Renal cortex interstitium (tissue), 15 donors: ENCODE measurements at places on chromosomes 1 and 21.

- no peak for DNase-seq
Measured at GRCh38 chr1:2160451-2161300, 33.9 kb downstream of the FAAP20 start.

GRCh38 chr21:25369524-25370300 lies 237.6 kb downstream of the MRPL39 start:
- DNase-seq = no peak

- DNase-seq = no peak
Measured at GRCh38 chr1:179490611-179491010, 85.1 kb downstream of the NPHS2 start.

DNA sequence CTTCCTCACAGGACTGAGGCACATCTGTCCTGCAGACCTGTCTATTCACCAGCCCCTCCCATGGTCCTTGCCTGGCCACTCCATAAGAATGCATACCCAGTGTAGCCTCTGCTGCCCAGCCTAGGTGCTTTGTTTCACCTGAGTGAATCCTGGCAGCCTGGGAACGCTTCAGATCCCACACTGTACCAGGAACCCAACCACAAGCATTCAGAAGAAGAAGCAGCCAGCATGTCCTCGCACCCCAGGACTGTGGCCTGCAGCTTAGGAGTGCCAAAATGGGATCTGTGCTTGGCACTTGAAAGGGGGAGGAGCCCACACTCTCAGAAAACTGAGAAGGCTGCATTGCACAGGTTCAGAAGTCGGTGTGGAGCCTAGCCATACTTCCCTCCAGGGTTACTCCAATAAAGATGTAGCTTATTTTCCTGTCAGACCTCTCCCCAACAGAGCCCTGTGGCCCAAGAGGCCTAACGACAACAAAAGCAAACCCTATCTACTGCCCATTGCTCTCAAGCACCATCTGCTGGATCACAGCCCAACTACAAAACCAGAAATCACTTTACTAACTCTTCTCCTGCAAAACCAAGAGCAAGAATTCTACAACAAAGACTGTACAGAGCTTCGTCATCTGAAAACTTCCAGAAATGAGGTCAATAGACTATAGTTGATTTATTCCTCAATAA lies 923.1 kb upstream of the NEGR1 start:
- no peak for DNase-seq

DNA sequence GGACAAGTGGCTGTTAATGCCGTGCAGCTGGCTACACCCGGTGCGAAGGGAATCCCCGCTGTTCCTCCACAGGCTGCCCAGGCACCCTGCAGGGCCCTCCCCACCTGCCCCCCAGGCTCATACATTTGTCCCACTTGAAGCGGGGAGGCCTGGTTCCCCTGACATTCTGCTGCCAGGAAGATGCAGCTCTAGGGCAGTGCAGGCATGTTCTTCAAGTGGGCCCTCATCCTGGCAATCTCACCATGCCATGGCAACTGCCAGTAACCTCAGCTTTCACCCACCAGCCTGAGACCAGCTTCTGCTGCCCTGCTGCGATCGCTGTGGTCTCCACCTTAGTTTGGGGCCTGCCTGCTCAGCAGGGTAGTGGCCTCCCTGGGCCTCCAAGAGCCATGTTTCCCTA lies 151.9 kb upstream of the COL6A1 start:
- no peak for DNase-seq

DNA sequence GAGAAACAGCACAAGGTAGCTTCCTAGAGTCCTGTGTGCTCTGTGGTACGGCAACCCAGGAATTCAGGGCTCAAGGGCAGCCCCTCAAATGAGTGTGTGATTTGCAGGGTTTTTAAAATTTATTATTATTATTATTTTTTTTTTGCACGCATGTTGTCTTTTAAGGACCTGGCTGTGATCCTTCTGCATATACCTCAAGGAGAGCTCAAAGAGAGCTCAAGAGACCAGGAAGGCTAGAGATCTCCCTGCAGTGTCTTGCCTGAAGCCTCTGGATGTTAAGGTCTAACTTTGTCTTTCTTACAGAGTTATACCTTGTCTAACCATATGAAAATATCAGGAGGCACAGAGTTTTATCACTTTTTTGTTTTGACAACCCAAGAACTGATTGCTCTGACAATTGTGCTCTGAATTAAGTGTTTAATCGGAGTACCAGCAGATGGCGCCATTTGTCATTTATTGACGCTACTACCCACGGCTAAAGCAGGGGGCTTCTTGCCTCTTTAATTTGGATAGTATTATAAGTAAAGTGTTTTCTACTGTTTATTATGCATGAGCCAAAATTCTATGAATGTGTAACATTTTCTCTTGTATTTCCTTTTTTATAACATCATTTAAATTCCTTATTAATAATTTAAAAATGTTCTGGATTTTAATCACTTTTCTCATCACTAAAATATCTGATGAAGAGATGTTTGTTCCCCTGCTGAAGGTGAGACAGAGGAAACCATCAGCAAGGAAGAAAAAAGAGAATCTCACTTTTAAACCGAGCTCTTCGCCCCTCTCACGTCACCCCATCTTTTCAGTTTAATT lies 35.8 kb upstream of the LMO4 start:
- peak; percentile 62 for DNase-seq

DNA sequence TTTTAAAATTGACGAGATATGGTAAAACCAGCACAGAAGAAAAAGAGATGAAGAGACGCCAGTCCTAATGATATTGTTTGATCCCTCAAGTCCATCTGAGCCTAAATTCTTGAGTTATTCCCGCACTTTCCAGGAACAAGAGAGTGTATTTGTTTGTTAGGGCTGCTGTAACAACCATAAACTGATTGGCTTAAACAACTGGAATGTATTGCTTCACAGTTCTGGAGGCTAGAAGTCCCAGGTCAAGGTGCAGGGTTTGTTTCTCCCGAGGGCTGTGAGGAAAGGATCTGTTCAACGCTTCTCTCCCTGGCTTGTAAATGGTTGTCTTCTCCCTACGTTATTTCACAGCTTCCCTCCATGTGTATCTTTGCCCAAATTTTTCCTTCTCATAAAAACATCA lies 7.8 kb upstream of the EXO1 start:
- no peak for DNase-seq

DNA sequence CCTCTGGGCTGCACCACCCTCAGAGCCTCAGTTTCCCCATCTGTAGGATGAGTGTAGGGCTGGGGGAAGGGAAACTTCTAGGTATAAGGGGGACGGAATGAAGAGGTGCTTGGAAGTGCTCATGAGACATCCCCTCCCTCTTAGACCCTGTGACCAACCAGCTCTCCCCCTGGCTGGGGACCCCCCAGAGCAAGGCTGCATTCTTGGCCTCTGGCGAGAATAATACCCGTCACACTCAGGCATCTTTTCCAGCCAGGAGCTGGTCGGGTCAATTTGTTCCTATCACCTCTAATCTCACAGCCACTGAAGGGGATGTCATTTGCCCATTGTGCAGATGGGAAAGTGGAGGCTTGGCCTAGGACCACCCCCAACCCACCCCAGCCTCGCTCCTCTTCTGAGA lies 443.0 kb downstream of the PTPRU start:
- no peak for DNase-seq

DNA sequence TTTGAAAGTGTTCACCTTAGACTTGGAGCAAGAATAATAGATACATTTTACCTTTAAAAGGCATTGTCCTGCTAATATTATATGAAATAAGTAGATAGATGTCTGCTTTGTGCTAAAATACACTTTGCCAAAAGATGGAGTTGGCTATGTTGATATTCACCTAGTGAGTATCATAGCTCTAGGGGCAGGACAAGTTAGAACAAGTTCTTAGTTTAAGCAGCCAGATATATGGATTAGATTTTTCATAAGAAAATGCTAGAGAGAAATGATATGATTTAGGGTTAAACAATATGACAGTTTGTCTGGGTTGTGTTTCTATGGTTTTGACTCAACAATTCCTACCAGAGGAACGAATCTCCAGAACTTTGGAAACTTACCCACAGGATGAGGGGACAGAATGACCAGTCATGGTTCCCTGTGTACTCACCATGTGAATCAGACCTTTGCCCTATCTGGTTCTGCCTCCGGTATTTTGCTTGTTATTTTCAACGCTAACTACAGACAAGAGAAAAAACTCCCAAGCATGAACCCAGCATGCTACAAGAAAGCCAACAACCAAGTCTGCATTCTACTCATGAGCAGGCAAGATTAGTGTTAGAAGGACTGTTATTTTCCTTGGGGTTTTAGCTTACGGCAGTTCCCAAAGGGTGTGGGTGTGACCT lies 1.7 kb downstream of the F5 start:
- no peak for DNase-seq

- no peak for DNase-seq
Measured at GRCh38 chr1:96872757-96873156, 151.2 kb downstream of the PTBP2 start.

DNA sequence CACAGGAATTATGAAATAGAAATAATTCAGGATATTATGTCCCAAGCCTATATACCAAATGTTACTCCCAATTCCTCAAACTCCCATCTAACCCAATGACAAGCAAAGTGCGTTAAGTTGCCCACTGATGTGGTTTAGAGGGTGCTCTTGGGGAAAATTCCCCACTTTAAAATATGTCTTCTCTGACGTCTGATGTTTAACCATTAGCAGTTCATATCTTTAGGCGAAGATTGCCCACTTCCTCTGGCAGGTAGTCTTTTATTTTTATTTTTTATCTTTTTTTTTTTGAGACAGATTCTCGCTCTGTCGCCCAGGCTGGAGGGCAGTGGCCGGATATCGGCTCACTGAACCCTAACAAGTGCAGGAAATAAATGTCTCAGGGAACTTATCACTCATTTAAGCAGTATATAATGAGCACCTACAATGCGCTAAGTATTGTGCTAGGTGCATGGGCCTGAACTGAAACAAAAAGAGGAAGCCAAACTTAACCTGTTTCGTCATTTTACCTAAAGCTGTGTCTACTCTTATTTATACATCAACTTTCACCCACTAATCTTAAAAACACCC lies 1.3 kb upstream of the LYST start:
- DNase-seq = no peak

DNA sequence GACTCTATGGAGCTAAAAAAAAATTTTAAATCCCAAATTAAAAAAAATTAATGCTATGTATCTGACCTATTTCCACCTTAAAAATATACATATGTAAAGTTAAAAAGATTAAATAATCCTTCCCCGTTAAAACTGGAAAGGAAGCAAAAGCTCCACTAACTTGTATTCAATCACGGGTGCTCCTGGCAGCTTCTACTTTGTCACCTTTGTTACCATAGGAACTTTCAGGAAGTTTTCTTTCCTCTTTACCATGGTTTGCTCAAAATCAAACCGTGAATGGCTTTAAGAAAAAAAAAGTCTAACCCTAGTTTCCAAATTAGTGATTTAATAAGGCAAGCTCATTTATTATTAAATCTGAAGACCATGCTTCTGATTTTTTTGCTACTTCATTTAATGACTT lies 3.5 kb downstream of the GPATCH2 start:
- no peak for DNase-seq

- no peak for DNase-seq
Measured at GRCh38 chr1:200673952-200674823, 4.5 kb upstream of the DDX59 start.

GRCh38 chr1:2632561-2633361 lies at the start of gene MMEL1:
MMEL1 (minus strand) TSS chr1:2633016; CDS start chr1:2629484, 3,532 bp downstream.
- DNase-seq = no peak

DNA sequence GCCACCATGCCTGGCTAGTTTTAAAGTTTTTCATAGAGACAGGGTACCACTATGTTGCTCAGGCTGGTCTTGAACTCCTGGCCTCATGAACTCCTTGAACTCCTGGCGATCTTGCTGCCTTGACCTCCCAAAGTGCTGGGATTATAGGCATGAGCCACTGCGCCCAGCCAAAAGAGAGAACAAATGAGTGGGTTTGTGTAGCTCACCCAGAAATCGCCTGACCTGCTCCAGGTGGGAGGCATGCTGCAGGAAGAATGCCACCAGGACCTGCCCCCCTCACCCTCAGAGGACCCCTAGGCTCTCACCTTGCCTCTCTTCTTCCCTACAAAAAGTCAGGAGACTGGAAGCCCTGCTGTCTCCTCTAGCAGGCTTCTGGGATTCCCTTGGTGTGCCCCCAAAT lies 88.8 kb downstream of the SYT2 start:
- DNase-seq = no peak

DNA sequence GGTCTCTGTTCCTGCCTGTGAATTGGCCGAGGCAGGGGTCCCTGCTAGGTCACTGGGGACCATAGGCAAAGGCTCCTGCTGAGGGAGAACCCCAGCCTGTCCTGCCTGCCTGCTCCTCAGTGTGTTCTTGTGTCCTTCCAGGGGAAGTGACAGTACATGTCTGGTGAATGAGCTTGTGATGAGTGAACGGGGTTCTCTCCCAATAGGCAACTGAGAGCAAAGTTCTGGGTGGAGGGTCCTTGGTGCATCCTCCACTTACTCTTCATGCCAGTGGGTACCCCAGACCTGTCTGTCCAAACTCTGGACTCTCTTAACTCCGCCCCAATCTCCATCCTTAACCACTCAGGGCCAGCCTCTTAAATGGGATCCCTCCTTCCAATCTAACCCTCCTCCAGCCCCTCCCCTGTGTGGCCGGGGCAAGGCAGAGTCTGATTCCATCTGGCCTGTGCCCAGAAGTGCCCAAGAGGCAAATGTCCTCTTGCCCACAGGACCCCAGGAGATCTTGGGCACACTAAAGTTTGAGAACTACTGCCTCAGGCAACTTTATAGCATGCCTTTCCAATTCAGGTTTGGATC lies 2.0 kb downstream of the XKR8 start:
- DNase-seq = no peak

- DNase-seq = no peak
Measured at GRCh38 chr1:204077979-204078696, 5.2 kb downstream of the SOX13 start.

GRCh38 chr1:118291661-118292060 lies 106.6 kb upstream of the SPAG17 start:
- DNase-seq = no peak

DNA sequence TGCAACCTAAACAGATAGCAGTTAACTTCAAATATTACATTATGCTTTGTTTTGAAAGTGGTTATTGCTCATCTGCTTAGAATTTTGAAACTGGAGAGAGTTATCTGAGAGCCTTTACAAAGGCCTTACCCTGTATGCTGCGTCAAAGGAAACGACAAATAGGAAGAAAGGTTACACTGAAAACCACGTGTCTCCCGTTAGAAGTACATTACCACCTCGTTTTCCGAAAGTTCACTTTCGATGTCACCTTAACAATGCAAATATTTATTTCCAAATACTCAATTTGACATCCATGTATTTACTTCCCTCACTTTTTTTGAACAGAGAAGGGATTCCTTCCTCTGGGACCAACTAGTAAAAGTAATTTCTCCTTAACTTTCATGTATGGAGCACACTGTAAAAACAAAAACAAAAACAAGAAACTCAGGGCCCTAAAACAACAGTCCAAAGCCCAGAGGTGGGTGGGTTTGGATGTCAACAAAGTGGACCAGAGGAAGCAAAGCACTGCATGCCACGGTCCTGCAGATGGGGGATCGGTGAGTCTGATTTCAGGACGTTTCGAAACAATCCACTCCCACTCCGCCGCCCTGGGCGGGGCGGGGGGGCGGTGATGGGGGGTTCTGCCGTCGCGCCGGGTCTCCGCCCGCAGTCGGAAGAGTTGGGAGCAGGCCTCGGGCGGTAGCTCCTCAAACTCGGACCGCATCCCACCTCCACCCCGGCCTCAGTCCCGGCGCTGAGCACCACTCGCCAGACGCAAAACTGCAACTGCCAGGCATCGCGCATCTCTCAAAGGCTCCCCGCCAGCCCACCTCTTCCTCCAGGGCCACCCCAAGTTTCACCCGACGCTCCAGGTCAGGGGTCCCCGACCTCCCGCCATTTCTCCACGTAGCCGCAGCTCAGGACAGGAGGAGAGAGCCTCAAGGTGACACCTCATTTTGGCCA lies 841 bp downstream of the ADSS2 start:
- DNase-seq = peak; percentile 31

GRCh38 chr1:62500210-62500609 lies 63.4 kb downstream of the USP1 start:
- DNase-seq = no peak

- DNase-seq = no peak
Measured at GRCh38 chr21:42557420-42557819, 43.8 kb downstream of the SLC37A1 start.
